ENCODE measurements at places on chromosomes 2 and 18.

DNA sequence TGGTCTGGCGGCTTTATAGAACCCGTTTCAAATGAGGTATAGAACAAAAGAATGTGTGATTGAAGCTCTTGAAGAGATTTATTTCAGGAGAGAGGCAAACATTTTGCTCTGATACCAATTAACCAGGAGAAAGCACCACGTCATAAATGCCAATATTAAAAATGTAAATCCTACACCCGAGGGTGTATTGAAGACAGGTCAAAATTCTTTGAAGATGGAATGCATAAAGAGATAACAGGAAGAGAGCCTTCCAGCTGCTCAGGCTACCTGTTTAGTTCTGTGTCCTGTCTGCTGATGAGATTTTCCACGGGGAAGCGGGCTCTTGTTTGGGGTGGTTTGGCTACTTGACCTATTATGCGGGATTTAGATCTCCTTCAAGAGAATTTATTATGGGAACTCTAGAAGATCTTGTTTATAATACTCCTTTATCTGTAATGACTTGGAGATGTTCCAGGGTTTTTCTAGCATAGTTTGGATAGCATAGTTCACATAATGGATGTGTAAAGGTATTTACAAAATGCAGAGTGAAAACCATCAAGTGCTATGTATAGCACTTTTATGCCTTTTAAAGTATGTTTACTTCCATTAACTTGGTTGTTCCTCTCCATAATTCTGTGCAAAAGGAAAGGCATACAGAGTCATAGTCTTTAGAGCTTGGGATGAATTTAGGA lies 204.5 kb upstream of the SPRED2 start:
- DNase-seq = no peak

DNA sequence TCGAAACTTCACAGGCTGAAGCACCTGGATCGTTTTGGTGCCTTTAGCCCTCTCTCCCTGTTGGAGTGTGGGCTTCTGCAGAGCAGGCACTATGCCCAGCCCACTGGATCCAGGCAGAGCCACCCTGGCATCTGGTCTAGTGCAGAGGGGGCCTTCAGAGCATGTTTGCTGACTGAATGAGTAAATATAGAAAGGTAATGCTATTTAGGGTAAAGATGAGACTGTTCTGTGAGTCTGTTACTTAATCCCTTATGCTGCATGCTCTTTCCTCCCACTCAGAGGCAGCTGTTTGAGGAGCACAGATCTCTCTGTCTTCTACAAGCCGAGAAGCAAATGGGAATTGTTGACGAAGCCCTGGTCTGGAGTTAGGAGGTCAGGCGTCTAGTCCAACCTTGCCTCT lies 130.2 kb downstream of the RGPD3 start:
- DNase-seq = no peak

DNA sequence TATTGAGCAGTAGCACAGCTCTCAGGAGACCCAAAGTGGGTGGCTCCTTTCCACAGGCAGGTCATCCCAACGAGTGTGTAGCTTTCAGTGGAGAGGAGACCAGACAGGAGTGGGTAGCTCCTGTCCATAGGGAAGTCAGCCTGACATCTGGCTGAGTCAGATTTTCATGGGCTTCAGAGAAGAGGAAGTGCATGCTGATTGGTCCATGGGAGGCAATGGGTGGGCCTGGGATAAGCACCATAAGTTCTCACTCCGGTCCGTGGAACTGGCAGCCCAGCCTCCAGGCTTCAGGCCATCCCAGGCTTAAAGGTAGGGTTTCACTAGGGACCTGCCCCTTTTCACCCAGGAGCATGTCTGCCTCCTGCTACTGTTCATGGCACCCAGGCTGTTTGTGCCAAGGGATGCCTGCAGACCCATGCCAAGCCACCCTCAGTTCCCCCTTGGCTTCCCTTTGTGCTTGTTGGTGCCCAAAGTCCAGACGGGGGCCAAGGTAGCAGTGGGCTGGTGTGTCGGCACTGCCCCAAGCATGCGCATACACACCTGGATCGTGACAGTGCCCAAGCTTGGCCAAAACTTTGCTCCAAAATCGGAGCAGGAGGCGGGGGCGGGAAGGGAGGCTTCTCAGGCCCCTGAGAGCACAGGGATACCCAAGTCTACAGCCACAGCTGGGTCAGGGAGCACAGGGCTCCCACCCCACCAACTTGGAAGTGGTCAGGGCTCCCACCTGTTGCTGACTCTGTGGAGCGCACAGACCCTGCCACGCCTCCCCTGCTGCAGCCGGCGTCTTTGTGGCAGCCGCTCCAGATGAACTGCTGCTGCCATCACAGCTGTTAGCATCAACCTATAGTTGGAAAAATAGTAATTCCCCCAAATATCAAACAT lies 26.4 kb downstream of the MARCHF7 start:
- DNase-seq = no peak

DNA sequence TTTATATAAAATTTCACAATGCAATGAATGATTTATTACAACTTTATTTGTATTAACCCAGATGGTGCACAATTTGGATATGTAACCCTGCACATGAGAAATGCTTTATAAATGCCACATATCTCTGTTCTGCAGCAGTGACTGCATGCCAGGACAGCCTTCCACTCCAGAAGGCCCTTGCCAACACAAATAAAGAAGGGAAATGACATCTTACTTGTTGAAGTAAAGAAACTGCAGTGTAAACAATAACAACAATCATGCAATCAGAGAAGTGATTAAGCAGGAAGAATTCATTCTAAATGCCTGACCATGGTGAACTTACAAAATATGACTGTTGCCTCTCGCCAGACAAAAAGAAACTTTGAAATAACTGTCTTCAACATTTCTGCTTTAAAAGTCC lies 129.9 kb upstream of the CHST9 start:
- DNase-seq = no peak

DNA sequence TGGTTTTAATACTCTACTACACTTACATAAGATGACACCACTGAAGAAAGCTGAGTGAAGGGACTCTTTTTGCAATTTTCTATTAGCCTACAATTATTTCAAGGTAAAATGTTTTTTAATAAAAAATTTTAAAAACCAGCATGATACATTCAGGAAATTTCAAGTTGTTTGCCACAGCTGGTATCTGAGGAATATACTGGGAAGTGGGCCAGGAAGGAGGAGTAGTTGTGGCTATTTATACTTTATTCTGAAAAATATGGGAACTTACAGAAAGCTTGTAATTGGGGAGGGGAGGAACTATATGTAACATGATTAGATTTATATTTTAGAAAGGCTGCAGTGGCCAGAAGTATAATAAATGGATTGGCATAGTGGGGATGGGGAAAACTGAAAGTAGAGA lies 40.8 kb downstream of the WDR35 start:
- DNase-seq = no peak

GRCh38 chr2:154143105-154143504 lies 271.4 kb downstream of the GALNT13 start:
- no peak for DNase-seq

DNA sequence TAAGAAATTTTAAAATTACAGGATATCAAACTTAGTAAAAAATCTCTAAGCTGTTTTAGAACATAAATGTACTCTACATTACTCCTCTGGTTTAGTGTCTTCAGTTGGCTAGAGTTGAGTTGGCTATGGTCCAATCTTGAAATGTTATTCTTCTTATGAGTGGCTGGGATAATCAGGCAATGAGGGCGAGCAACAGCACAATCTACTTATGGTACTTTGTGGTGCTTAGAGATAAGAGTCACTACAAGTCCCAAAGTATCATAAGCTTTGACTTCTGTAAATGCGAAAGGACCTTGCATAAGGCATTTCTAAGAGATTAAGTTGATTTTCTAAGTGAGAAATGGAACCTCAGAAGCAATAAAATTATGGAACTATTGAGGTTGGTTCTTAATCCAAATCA lies 361.7 kb downstream of the GPD2 start:
- DNase-seq = no peak

GRCh38 chr2:86760371-86760770 lies 30.3 kb downstream of the CD8A start:
- no peak for DNase-seq

DNA sequence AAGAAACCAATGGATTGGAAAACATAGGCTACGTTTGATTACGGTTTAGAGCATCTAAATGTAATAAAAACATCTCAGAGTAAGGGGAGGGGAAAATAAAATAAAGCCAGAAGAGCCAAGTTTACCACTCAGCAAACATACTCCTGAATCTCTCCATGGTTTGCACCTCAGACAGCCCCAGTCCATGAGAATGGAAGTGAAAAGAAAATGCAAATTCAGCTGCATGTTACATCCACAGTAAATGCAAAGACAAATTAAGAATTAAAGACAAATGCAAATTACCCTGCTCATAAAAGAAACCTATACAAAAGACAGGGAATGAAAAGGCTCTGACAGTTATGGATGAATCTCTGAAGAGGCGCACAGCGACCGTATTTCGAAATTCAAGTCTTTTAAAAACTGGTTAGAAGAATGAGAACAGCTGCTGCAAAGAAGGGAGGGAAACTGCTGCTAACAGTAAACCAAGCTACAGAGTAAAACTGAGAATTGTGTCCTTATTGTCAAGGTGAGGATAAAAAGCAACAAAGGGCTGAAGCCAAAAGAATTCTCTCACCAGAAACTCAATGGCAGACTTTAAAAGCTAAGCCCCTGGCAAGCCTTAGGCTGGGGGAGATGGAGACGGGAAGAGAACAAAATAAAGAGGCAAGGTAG lies 197.9 kb upstream of the ACVR2A start:
- DNase-seq = no peak

DNA sequence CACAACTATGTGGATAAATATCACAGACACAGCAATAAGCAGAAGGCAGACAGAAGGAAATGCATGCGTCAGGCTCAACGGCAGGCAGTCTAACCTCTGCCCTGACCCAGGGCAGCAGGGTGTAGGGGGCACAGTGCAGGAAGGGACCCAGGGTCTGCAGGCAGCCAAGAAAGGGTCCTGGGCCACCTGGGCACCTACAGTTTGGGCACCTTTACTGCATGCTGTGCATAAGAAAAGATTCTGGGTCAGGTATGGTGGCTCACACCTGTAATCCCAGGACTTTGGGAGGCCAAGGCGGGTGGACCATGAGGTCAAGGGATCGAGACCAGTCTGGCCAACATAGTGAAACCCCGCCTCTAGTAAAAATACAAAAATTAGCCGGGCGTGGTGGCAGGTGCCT lies 17.7 kb downstream of the PASK start:
- DNase-seq = no peak

DNA sequence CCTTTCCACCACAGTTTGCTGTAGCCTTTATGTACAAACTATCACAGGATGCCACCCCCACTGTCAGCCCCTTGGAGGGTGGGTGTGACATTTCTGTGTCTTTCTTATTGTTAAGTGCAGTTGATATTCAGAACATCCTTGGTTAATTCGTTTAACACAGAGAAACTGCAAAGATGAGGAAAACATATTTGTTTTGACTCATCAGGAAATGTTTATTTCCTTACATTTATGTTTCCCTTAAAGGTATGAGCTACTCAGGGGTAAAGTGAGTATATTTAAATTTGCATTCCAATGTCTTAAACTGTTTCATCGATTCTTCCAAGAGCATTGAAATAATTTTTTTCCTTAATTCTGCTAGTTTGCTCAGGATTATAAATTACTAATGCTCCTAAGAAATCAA lies 243.4 kb downstream of the RDH14 start:
- DNase-seq = no peak

- no peak for DNase-seq
These were observed 5.8 kb upstream of the PAX8 start for GRCh38 chr2:113284476-113284875.

GRCh38 chr18:68428661-68429060 lies 286.2 kb downstream of the TMX3 start:
- DNase-seq = no peak

DNA sequence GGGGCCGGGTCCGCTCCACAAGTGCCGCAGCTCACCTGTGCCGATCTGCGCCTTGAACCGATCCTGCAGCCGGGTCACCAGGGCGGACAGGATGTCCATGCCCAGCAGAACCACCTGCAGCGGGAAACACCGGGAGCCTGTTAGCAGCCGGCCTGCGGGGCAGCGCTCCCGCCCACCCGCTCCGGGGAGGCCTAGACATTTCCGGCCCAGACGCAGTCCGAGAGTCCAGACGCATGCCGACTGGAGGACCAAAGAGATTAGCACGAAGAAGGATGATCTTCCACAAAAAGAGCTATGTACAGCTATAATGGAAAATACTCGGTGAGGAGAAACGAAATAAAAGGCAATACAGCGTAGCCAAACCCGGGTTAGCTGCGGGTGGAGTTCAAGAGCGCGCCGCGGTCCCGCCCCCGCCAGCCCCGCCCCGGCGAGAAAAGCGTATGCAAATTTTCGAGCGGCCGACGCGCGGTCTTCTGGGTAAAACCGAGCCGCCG lies 421 bp upstream of the RNU4ATAC start:
- peak; percentile 28 for DNase-seq

DNA sequence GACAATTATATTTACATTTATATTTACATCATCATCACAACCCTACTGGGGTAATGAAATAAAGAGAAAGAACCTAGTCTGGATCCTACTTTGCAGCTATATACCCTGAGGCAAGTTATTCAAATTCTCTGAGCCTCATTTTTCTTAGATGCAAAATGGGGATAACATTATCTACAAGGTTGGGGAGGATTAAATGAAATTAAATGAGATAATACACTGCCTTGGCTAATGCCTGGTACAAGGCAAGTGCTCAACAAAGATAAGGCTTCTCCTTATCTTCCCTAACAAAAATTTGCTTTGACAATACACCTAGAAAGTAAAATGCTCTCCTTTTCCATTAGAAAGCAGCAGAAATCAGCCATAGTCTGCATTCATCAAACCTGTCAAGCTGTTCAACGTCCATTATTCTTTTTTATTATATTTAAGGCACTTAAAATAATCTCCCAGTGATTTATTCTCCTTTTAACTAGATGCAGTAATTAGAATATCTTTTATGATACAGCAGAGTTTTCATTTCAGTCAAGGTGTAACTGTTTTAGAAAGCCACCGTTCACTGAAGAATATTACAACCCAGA lies 44.8 kb downstream of the TCF4 start:
- no peak for DNase-seq

GRCh38 chr2:8086357-8086756 lies 595.5 kb upstream of the ID2 start:
- no peak for DNase-seq

DNA sequence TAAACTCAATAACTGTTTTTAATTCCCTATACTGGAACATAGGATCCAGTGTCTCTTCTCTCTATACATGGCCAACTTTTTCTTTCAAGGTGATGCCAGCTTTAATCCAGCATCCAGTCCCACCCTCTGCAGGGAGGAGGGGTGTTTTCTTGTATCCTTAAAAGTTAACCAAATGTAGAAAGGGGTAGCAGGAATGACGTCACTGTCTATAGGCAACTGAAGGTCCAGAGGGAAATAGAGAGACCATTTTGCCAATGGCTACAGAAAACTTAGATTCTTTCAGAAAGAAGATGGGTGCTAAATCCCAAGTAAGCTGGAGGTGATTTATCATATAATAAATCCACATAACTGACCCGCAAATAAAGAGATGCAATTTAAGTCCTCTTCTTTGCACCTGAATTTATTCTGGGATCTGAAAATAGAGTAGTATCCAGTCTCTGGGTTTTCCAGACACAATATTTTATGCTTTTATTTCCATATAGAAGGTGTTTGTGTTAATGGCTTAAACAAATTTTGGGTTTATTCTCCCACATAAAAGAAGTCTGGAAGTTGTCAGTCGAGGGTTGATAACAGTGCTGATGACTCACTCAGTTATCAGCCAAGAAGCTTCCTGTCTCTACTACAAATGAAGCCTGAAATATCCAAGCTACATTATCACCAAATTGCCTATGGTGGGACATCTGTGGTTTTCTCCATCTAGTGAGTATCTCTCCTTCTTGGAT lies 5.7 kb upstream of the DNER start:
- DNase-seq = no peak
